NCI-H1105 (cell line): ENCODE measurements at places on chromosomes 3 and 15.

DNA sequence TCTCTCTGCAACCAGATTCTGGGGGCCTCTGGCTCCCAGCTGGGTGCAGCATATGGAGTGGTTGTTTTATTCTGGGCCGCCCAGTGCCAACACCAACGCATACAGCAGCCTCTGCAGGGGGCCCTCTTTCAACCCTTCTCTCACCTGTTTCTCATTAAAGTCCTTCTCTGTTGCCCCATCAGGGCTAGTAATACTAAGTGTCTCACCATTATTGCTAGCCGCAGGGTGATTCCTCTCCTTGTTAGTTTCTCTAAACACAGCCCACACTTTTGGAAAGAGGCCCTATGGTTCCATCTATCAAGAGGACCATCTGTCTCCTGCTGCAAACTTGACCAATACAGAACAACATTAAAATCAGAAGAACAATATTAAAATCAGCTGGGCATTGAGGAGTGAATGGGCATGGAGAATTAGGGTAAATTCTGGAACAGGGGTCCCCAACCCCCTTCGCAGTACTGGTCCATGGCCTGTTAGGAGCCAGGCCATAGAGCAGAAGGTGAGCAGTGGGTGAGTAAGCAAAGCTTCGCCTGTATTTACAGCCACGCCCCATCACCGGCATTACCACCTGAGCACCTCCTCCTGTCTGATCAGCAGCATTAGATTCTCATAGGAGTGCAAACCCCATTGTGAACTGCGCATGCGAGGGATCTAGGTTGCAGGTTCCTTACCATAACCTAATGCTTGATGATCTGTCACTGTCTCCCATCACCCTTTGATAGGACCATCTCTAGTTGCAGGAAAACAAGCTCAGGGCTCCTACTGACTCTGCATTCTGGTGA, 36.5 kb downstream of the ALS2CL start:
- no peak for DNase-seq

- DNase-seq: peak; percentile 63
Observed at GRCh38 chr3:161914703-161915417, 418.3 kb downstream of the OTOL1 start.

- no peak for DNase-seq
Observed at GRCh38 chr15:64251121-64251520, 88.3 kb upstream of the PPIB start.

DNA sequence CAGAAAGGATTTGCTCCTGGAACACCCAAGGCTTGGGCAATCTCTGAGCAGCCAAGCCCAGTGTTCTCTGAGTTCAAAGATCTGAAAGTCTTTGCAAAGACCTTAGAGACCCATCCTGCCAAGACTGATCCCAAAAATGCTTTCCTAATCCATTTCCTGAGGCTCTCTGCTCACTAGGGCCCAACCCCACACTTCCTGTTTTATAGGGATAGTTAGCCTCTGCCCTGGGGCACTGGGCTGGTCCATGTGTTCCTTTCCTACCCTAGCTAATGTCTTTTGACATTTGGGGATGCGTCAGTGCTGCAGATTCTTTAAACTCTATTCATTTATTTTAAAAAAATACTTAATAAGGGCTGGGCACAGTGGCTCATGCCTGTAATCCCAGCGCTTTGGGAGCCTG, 372.7 kb downstream of the ROBO2 start:
- no peak for DNase-seq

- no peak for DNase-seq
Observed at GRCh38 chr15:75054172-75054897, 30.9 kb downstream of the PPCDC start.

- peak; percentile 71 for DNase-seq
Observed at GRCh38 chr15:60374628-60375081, 23.1 kb downstream of the ANXA2 start.

DNA sequence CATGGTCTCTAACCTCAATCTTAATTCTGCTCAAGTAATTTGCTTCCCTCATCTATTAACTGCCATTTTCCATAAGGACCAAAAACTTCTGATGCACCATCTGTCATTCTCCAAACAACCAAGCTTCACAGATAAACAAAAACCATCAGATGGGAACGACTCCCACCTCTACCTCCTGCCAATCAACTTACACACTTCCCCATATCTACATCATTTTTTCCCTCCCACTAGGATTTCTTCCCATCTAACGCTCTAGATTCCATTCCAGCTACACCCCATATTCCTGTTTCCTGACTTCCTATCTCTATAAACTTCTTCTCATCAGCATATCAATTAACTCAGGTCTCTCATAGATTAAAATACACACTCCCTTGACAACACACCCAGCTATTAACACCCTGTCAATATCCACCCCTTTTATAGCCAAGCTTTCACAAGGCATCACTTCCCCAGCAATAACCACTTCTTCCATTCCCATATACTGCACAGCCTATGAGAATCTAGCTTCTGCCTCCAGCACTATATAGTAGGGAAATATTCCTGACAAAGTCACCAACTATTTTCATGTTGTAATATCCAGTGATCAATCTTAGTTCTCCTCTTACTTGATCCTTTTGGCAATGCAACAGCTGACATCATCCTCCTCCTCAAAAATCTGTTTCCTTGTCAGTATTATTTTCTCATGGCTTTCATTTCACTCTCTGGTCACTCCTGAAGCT, 39.2 kb downstream of the SNX4 start:
- DNase-seq: no peak

DNA sequence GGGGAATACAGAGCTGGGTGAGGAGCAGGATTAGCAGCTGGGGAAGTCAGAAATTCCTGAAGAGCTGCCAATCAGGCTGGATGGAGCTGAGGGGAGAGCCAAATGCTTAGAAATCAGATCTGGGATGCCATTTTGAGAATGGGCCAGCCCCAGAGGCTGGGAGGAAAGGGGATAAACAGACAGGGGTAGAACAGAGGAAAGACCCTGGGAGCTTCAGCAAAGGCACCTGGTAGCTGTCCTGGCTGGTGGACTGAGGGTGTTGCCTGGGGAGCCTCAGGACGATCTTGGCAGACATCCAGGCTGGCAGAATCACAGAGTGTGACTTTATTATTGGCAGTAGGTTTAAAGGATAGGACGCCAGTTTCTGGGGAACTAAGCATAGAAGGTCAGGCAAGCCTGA, 97.8 kb downstream of the SQOR start:
- peak; percentile 35 for DNase-seq

DNA sequence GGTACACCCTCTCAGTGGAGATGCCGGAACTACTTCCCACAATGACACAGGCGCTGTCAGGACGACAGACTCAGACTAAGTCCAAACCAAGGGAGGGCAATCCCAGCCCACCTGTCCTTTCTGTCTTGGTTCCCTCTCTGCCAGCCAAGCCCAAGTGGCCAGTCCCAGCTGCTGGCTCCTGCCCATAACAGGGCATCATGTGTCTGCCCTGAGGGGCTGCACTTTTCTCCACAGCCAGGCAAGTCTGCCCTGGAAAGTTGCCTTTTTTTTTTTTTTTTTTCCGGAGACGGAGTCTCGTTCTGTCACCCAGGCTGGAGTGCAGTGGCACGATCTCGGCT, 20.0 kb upstream of the BCL2A1 start:
- no peak for DNase-seq

DNA sequence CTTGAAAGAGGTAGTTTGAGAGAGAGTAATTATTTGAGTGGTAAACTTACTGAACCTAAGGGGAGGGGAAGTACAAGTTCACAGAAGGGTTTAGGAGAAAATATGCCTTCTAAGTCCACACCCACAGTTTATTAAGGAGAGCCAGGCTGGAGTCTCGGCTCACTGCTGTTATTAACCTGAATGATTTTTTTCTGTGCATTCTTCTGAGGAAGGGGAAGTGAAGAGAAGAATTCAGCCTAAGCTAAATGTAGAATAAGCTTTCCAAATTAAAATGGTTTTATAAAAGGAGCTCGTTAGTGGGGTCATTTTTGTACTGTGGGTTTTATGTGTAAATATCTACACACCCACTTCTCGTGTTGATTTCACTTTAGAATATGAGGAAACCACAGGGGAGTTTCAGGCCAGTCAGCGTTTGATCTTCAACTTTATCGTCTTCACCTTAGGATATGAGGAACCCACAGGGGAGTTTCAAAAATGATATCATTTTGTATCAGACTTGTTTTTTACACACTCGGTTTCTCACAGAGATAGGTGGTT, 1.5 kb downstream of the WHAMM start:
- DNase-seq: no peak

DNA sequence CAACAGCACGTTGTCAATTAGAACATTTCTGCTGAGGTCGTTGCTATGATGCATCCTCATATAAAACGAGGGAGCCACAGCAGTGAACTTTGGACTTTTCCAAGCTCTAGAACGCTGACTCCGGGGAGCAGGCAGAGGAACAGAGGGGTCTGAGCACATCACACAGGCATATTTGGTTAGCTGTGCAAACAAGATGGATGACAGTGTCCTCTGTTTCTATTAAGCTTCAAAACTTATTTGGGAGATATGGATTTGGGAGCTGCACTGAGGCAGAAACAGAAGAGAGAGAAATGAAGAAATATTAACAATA, 278.0 kb upstream of the TBL1XR1 start:
- no peak for DNase-seq

DNA sequence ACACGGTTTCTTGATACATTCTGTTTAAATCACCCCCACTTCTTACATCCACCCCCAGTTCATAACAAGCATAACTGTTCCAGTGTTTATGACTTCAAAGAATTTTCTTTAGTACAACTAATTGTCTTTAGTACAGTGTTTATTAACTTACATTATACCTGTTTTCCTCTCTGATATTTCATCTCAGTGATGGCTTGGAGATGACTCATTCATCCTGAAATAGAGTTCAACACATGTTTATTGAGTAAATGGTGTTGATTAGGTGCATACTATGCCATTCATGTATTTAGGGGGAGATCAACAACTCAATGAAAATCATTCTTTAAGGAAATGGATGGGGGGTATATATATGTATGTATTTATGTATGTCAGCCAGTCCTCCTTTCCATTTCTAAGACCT, 21.7 kb upstream of the UTS2B start:
- no peak for DNase-seq

- no peak for DNase-seq
Observed at GRCh38 chr3:45507820-45508317, 86.7 kb upstream of the LIMD1 start.

DNA sequence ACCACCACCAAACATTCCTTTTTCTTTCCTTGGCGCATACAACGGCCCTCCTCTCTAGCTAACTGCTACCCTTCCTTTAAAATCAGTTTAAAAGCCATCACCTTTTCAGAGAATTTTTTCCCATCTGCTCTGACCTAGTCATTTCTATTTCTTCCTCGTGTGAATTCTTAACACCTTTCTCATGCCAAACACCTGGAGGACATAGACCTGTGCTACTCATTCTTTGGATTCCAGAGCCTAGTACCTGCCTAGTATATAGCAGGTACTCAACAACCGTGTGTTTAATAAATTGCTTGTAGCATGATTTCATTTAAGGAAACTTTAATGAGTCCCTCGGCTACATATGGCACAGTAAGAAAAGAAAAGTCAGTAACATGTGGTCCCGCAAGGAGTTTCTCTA, 2.0 kb upstream of the TPM1 start:
- DNase-seq: no peak

GRCh38 chr3:105791919-105792786, 76.7 kb downstream of the CBLB start:
- DNase-seq: no peak

DNA sequence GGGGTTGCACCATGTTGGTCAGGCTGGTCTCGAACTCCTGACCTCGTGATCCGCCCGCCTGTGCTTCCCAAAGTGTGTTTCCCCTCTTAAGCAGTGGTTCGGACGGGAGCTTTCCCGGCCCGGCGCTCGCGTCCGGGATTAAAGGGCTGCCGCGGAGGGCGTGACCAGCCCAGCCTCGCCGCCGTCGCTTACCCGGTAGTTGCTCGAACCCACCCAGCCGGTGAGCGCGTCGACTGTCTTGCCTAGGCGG, 513 bp downstream of the CLASP2 start:
- no peak for DNase-seq

DNA sequence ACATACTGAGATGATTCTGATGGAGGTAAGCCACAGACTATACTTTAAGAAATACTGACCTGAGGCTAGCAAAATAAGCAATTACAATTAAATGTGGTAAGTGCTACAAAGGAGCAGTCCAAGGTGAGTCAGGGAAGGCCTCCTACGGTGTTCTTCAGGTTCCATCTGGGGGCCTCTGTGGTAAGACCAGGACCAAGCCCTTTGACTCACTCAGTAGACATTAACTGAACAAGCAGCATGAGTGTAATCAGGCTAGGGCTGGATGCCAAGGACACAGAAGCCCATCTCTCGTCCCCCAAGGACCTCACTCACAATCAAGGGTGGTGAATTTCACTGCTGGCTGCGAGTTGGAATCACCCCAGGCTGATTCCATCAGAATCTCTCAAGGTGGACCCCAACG, 37.3 kb downstream of the DZIP1L start:
- no peak for DNase-seq

DNA sequence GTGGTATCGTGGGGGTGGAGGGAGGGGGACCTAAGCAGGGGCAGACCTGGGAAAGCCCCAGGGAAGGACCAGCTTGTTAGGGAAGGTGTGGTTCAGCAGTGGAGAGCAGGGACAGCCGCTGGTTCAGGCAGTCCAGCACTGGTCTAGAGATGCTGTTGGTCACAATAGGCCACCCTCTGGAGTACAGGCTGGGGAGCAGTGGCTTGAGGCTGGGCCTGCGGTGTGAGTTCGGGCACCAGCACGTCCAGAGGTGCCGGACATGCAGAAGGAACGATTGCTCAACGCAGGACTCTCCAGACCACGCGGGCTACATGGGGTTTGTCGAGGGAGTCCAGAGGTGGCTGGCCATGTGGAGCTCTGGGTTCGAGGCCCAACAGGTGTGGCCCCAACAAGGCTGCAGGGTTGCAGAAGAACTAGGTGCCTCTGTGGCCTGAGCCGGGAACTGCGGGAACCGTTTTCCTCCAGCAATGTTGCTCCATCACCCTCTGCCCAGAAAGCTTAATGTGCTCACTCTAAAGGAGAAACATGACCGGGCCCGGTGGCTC, 143.9 kb downstream of the APBA2 start:
- no peak for DNase-seq

GRCh38 chr3:32951410-32951811, at the start of gene CCR4:
Gene CCR4, plus strand, starts transcription at chr3:32951644. Its CDS starts 1,779 bp downstream, at chr3:32953423.
- DNase-seq: no peak

DNA sequence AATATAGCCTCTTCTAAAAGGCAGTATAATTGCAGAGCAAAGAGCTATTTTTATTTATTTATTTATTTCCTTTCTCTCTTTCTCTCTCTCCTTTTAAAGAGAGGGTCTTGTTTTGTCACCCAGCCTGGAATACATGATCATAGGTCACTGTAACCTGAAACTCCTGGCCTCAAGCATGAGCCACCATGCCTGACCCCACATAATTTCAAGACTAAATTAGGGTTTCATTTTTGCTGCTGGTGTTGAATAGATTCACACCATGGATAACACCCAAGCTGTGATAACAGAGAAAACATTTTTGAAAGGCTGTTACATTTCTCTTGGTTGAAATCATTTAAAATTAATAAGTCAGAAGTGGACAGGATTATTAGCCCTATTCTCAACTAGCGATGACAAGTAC, 131.6 kb downstream of the LEKR1 start:
- no peak for DNase-seq
